ENCODE measurements at places on chromosomes 7 and 10. TPM values are rescaled to one million over a fixed set of nuclear protein-coding genes. Genes with fewer than 3 reads are reported as not detected.

EPHA1 gene
- 0.57 TPM for total RNA-seq

AOAH gene
- total RNA-seq: 16.8 TPM

SLC26A5 gene
- total RNA-seq: 0.49 TPM

ASB10 gene
- total RNA-seq: not detected

ADRA2A gene
- total RNA-seq: 4.6 TPM
